ENCODE measurements at places on chromosomes 2 and 18.

GRCh38 chr2:65530547-65531320, 98.3 kb upstream of the SPRED2 start:
- no peak for DNase-seq

- no peak for DNase-seq
Measured at GRCh38 chr2:120471166-120471565, 125.2 kb downstream of the INHBB start.

DNA sequence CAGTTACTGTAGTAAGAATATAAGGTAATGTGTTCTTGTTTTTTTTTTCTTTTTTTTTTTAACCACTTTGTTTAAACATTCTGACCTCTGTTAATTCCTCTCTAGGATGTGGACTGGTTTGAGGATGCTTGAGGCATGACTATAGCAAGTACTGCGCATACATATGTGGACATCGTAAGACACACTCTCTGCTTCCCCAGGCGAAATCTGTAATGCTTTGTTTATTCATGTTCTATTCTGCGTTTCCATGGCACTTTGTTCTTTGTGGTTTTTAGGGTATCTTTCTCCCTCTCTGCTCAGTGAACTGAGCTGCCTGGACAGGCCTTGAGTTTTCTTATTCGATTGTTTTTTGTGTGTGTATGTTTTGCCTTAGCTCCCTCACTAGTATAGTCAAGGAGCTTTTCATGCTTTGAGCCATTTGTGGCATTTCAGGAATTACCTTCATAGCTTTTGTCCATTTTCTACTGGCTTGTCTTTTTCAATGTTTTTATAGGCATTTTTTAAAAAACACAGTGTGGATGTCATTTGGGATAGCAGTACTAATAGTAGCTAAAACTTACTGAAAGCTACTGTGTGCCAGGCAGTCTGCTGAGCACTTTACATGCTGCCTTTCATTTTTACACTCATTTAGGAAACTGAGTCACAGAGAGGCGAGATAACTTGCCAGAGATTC, 1.9 kb upstream of the SH3BP4 start:
- no peak for DNase-seq

DNA sequence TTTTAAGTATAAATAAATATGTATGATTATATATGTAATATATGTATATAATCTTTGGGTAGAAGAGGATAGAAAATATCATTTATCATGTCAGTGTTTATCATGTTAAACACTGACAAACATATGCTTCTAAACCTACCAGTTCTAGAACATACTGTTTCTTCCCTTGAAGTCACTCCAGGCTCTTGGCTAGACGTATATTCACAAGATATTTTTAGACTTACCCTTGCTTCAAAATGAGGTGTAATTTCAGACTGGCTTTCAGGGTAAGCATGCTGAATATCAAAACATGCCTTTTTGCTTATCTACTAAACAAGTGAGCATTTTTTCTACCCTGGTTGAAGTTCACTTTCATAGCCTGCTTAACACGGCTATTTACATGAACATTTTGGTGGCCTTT, 642.4 kb upstream of the PKDCC start:
- no peak for DNase-seq

GRCh38 chr2:71905205-71905604, 242.5 kb downstream of the CYP26B1 start:
- no peak for DNase-seq

- DNase-seq, result no peak
Measured at GRCh38 chr2:234031207-234031606, 19.3 kb upstream of the SPP2 start.

All from activated naive CD4-positive, alpha-beta T cell (primary cell).